ENCODE measurements at places on chromosomes 1 and 21.

DNA sequence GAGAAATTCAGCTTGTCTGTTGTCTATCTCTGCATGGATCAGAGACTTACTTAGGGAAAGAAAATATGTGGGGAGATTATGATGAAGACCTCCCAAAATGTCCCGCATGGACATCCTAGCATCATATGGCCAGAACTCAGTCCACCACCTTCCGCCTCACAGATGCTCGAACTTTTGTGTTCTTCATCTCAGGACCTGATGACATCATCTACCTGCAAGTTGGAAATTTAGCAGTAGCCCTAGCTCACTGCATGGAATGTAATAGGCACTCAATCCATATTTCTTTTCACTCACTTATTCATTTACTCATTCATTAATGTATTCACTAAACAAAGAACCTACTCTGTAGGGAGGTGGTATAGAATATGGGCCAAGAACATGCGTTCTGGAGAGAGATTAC is 96.8 kb downstream of the CLIC6 start:
- no peak for DNase-seq

DNA sequence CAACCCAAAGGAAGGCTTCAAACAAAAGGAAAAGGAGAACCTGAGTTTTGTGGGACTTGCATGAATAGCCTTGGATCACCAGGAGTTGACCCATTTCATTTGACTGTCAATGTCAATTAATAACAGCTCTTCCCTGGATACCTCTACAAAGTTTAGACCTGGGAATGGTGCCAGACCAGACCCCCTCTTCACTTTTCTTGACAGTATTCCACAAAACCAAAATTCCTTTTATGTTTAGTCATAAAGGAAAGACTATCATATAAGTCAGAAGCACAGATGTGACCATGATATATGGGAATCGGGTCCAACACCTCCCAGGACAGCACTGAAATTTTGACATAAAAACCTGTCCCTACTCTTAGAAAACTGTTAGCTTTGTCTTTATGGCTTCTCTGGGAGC is 191.8 kb downstream of the LYPLAL1 start:
- no peak for DNase-seq

GRCh38 chr1:156406251-156406650 is 37.2 kb downstream of the RHBG start:
- no peak for DNase-seq

GRCh38 chr1:234176000-234176399 is 197.3 kb upstream of the COA6 start:
- DNase-seq, result no peak

DNA sequence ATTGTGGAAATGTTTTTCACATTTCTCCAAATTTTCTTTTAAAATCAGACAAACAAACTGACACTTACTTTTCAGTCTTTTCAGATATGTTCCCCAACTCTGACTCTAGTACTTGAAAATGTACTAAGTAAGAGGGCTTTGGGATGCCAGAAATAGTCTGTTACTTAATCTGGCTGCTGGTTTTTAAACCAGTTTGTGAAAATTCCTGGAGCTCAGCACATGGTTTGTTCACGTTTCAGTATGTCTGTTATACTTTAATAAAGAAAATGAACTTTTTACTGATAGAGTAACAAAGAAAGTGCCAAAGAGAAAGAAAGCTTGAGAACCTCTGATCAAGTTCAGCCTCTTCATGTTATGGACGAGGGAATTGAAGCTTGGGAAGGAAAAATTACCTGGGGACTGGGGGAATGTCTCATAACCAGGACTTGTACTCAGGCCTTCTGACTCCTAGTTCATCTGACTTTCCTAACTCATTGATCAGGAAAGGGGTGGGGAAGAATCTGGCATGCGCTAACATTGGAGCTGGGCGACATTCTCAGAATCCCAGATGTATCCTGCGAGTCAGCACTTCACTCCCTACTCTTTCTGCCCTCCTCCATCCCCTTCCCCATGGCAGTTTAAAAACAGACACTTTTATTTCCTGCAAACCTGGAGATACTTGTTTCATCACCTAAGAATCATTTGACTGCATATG is 30.8 kb upstream of the DNAJC6 start:
- no peak for DNase-seq

- no peak for DNase-seq
Measured at GRCh38 chr1:236175642-236176336, 33.5 kb downstream of the GPR137B start.

DNA sequence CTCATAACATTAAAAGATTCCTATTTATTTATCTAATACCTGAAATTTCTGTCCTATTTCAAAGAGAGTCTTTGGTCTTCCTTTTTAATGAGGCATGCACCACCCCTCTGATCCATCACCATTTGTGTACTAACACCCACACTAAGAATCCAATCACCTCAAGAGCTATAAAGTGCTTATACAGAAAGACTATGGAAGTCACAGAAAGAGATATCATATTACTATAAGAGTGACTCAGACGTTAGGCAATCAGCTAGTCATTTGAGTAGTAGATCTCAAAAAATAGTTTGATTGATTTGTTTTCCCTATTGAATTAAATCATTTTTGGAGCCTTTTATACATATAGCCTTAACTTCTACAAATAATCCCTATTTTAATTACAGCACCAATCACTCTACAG is 46.1 kb downstream of the NME7 start:
- DNase-seq, result no peak

GRCh38 chr1:119956306-119956705 is 60.0 kb upstream of the ADAM30 start:
- no peak for DNase-seq

DNA sequence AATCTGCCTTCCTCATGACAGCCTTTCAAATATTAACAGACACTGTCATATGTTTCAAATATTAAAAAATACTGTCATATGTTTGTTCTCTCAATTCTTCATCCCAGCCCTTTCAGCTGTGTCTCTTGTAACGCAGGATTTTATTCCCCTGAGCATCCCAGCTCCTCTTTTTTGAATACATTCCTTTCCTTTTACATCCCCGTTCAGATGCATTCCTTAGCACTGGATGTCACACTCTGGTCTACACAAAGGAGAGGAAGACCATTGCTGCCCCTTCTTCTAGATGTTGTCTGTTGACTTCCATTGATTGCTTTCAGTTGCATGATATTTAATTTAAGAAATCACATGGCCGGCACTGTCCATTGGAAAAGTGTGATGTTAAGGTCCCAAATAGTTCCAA is 117.4 kb upstream of the PAXBP1 start:
- DNase-seq, result no peak

GRCh38 chr1:241330619-241331327 is 26.2 kb downstream of the RGS7 start:
- no peak for DNase-seq

GRCh38 chr1:37446874-37447273 is 27.5 kb upstream of the ZC3H12A start:
- no peak for DNase-seq

DNA sequence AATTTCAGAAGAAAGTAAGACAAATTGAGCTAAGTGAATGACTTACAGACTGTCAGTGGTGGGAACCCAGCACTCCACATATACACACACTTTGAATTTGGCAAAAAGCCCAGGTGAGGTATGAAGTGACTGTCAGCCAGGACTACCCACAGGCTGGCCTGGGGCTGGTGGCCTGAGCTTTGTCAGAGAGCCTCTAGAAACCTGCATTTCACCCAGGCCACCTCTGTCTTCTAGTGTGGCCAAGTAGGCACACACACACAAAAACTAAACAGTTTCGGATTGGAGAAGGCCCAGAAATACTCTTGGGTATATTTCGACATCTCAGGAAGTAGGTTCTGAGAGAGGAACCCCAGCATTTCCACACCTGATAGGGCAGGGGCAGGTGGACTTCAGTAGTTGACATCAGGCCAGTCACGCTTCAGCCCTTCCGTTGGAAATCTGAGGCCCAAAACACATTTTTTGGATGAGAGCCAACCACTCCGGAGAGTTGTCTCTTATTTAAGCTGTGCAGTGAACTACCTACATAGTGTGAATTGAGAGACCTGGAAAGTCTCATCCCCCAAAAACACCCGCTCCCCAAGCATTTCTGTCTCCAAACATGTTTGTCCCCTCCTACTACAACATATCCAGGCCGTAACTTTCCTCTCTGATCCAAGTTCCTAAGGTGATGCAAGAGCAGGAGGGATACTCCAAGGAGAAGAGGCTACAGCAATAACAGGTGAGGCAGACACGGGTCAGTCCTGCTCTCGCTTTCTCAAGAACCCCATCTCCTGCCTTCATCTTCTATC is 167.2 kb upstream of the PROX1 start:
- DNase-seq, result no peak

- DNase-seq, result no peak
Measured at GRCh38 chr1:26820784-26821269, 5.7 kb upstream of the ZDHHC18 start.

- DNase-seq, result no peak
Measured at GRCh38 chr1:116470671-116471070, 97.6 kb downstream of the ATP1A1 start.

GRCh38 chr1:113835686-113836290 is 23.5 kb upstream of the RSBN1 start:
- no peak for DNase-seq

- no peak for DNase-seq
Measured at GRCh38 chr1:155650231-155650757, 38.3 kb downstream of the YY1AP1 start.

GRCh38 chr1:11443961-11444658 is 34.8 kb upstream of the DISP3 start:
- DNase-seq, result no peak

DNA sequence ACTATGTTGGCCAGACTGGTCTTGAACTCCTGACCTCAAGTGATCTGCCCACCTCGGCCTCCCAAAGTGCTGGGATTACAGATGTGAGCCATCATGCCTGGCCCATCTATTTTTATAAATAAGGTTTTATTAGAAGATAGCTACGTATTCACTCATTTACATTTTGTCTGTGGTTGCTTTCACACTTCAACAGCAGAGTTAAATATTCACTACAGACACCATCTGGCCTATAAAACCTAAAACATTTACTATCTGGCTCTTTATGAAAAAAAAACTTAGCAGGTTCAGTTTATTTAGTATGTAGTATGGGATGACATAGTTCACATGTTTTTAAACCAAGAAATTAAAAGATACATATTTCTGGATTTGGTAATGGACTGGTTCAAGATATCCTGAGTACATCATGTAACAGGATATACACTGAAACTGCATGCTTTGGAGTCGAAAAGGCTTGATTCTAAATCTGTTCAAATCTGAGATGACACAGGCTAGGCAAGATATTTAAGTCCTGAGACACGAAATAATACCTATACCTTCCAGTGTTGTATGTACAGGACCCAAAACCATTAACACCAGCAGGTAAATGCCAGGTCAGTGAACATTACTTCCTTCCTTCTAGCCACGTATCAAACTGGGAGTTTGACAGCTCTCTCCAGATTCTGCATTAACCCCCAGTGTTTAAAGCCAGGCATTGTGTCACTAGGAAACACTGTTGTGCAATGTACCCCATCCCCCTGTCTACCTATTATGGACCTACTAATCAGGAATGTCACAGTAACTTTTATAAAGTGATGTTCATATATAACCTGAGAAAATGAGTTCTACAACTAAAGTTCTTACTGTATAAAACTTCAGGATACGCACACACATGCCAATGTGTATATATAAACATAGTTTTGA is 54.3 kb upstream of the SDC3 start:
- no peak for DNase-seq

- DNase-seq, result no peak
Measured at GRCh38 chr1:77757603-77758002, 2.0 kb downstream of the USP33 start.

DNA sequence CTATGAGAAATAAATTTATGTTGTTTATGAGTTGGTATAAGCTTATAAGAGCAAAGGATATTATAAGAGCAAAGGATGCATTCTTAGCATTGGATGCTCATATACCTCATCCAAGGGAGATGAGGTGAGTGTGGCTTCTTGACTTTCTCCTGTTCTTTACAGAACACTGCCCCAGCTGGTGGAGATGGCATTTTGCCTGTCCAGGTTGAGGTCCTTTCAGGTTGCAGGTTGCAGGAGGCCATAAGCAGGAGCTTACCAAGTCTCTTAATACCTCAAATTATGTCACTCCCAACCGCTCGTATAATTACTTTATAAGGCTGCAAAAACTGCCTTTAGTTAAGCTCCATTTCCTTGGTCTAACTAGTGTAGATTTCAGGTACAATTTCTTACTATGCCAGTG is 66.7 kb downstream of the RPE65 start:
- DNase-seq, result no peak

- no peak for DNase-seq
Measured at GRCh38 chr1:10529091-10529490, 54.3 kb downstream of the PEX14 start.

DNA sequence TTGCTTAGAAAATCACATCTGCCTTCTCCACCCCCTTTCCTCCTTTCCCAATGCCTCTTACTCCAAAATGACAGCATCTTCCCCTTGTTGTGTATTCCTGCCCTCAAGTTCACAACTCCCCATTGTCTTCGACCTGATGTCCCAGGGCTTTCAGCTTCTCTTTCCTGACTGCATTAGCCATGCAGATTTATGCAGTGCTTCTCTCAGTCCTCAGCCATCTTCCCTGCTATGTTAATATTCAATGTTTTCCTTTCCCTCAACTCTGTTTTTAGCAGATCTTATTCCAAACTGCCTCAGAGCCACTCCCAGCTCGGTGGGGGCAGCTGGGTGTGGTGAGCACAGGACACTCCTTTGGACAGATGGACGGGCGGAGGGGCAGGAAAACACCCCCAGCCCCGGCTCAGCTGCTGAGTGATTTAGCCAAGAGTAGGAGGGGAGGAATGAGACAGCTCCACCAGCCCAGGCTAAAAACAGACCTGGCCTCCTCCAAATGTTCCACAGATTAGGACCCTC is 71.0 kb downstream of the CD2 start:
- DNase-seq, result no peak

DNA sequence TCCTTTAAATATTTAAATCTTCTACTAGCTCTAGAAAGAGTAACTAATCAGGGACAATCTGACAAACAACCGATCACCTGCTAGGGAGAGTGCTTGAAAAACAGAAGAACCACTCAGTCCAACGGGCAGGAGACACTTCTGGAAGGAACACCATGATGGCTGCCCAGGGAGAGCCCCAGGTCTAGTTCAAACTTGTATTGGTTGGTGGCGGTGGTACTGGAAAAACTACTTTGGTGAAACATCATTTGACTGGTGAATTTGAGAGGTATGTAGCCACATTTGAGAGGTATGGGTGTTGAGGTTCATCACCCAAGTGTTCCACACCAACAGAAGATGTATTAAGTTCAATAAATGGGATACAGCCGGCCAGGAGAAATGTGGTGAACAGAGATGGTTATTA is 4.8 kb upstream of the WDR47 start:
- DNase-seq, result no peak

DNA sequence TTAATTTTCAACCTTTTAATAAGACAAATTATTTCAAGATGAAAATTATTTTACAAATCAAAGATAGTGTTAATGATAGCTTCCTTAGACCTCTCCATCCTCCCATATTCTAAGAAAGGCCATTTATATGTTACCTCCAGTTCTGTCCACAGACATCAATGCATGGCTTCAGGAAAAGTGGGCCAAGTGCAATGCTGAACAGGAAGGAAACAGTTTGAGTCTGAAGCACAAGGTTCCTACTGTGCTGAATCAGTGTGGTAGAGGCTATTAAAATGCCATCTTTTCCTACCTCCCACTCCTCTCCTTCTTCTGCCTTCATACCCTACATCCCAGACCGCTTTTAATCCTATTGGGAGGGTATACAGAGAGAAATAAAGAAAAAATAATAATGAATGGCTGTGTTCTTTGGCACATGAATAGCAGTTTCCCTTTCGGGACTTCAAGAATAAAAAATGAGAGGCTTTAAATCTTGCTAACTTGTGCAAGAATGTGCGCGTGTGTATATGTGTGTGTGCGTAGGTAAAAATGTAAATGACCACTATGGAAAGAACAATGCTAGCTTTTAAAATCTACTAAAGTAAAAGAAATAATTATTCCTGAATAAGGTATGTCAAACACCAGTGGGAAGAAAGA is 62.6 kb upstream of the C1orf105 start:
- DNase-seq, result no peak

GRCh38 chr1:230786385-230786753 is 39.2 kb downstream of the CAPN9 start:
- DNase-seq, result no peak
